ENCODE measurements at places on chromosomes 6 and 20. TPM values are rescaled to one million over a fixed set of nuclear protein-coding genes. Genes with fewer than 3 reads are reported as not detected.

- H3K27me3 ChIP-seq = no peaks in the 10 kb centered on the region
- H3K4me3 ChIP-seq = no peak overlapping the region
- no peaks in the 10 kb centered on the region for H3K36me3 ChIP-seq
- DNase-seq = peak; percentile 82
- H3K4me1 ChIP-seq = peaks cover 3% of the 10 kb centered on the region
These were observed 1066.8 kb upstream of the CITED2 start for GRCh38 chr6:140441256-140441655.

CYB5R4 gene
- 18.7 TPM for total RNA-seq

NRSN1 gene
- not detected for total RNA-seq

- no peaks in the 10 kb centered on the region for H3K27me3 ChIP-seq
- no peak for DNase-seq
- H3K27ac ChIP-seq = peak overlapping the region; percentile 35
- H3K4me3 ChIP-seq = peak overlapping the region; percentile 17
- peaks cover 37% of the 10 kb centered on the region for H3K4me1 ChIP-seq
These were observed 3.9 kb downstream of the FKBP1A start for GRCh38 chr20:1388741-1389483.

DNA sequence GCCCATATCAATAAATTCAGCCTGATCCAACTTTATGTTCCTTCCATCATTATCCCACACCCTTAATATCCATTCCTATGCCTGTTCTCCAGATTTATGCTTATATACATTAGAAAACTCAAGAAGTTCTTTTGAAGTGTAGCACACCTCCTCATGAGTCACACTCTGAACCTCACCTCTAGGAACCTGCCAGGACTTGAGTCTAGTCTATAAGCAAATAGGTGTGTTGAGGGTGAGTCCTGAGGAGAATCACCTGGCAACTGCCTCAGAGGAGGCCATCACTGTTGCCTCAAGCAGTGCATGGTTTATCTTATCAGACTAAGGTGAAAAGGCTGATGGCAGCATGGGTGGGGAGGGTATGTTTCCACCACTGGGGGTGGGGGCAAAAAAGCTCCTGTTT, 496.7 kb downstream of the C6orf118 start:
- no peaks in the 10 kb centered on the region for H3K4me1 ChIP-seq
- no peaks in the 10 kb centered on the region for H3K36me3 ChIP-seq
- H3K27me3 ChIP-seq = no peaks in the 10 kb centered on the region
- no peak for DNase-seq
- H3K4me3 ChIP-seq = no peak overlapping the region

- H3K4me1 ChIP-seq = no peaks in the 10 kb centered on the region
- H3K27ac ChIP-seq = no peak overlapping the region
- no peaks in the 10 kb centered on the region for H3K36me3 ChIP-seq
- no peaks in the 10 kb centered on the region for H3K27me3 ChIP-seq
- DNase-seq = no peak
These were observed 230.9 kb downstream of the TTLL2 start for GRCh38 chr6:167555836-167556235.

GRCh38 chr6:55886185-55886836, 10.9 kb upstream of the BMP5 start:
- no peaks in the 10 kb centered on the region for H3K36me3 ChIP-seq
- no peak overlapping the region for H3K4me3 ChIP-seq
- H3K4me1 ChIP-seq = no peaks in the 10 kb centered on the region
- H3K27ac ChIP-seq = no peak overlapping the region

All from kidney (tissue), 22 donors.